ENCODE measurements at places on chromosomes 6 and 20. TPM values are rescaled to one million over a fixed set of nuclear protein-coding genes. Genes with fewer than 3 reads are reported as not detected.

- H3K36me3 ChIP-seq, result no peaks in the 10 kb centered on the region
- no peaks in the 10 kb centered on the region for H3K27me3 ChIP-seq
- no peak overlapping the region for H3K4me3 ChIP-seq
- no peak for DNase-seq
These were observed 93.3 kb upstream of the SULF2 start for GRCh38 chr20:47878601-47879027.

The RAD21L1 gene
- total RNA-seq, result not detected

The ADGRF4 gene
- total RNA-seq, result not detected

GRCh38 chr6:35468980-35469750 lies 964 bp downstream of the RPL10A start:
- H3K27me3 ChIP-seq, result no peaks in the 10 kb centered on the region
- H3K36me3 ChIP-seq, result peaks cover 34% of the 10 kb centered on the region

The TMEM170B gene
- 1.4 TPM for total RNA-seq

- DNase-seq, result no peak
- H3K4me3 ChIP-seq, result no peak overlapping the region
- peaks cover 34% of the 10 kb centered on the region for H3K4me1 ChIP-seq
- H3K27me3 ChIP-seq, result no peaks in the 10 kb centered on the region
These were observed 9.2 kb downstream of the PEDS1 start for GRCh38 chr20:50144362-50144761.

DNA sequence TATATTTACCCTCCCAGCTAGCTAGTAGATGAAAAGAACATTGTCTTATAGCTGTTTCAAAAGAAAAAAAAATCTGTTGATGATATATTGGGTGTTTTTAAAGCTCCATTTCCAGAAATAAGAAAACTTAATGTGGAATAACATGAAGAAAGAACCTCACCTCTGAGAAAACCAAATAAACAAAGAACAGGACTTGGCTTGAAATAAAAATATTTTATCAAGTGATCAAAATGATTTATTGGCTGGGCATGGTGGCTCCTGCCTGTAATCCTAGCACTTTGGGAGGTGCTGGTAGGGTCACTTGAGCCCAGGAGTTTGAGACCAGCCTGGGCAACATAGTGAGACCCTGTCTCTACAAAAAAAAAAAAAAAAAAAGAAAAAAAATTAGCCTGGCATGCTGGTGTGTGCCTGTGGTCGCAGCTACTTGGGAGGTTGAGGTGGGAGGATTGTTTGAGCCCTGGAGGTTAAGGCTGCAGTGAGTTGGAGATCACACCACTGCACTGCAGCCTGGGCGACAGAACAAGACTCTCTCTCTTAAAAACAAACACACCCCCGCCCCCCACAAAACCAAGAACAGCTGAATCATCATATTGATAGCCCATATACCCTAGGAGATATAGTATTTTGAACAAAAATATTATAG lies 7.9 kb downstream of the RNF24 start:
- H3K27me3 ChIP-seq, result no peaks in the 10 kb centered on the region
- no peak overlapping the region for H3K27ac ChIP-seq
- H3K4me1 ChIP-seq, result peaks cover 15% of the 10 kb centered on the region
- peaks cover 9% of the 10 kb centered on the region for H3K36me3 ChIP-seq

The LTV1 gene
- total RNA-seq, result 20.8 TPM

The OPN5 gene
- not detected for total RNA-seq

DNA sequence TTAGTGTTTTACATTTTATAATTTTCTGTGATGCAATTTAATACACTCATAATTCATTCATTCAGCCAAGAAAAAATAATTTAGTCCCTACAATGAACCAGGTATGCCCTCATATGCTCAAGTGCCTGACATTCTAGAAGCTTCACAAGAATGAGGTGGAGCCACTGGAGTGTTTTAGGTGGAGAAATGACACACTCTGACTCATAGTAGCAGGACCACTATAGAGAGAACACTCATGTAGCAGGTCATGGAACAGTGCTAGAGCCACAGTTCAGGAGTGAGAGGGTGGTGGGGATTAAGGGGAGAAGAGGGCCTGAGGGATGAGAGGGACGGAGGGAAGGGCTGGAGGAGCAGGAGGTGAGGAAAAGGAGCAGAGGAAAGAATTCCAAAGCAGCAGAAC lies 1.4 kb upstream of the HLA-G start:
- peaks cover 87% of the 10 kb centered on the region for H3K27me3 ChIP-seq
- no peak for DNase-seq
- H3K27ac ChIP-seq, result no peak overlapping the region

GRCh38 chr6:69878795-69879194 lies 12.4 kb downstream of the COL19A1 start:
- peaks cover 23% of the 10 kb centered on the region for H3K27me3 ChIP-seq
- DNase-seq, result no peak
- no peak overlapping the region for H3K27ac ChIP-seq
- H3K4me1 ChIP-seq, result no peaks in the 10 kb centered on the region
- H3K36me3 ChIP-seq, result no peaks in the 10 kb centered on the region

DNA sequence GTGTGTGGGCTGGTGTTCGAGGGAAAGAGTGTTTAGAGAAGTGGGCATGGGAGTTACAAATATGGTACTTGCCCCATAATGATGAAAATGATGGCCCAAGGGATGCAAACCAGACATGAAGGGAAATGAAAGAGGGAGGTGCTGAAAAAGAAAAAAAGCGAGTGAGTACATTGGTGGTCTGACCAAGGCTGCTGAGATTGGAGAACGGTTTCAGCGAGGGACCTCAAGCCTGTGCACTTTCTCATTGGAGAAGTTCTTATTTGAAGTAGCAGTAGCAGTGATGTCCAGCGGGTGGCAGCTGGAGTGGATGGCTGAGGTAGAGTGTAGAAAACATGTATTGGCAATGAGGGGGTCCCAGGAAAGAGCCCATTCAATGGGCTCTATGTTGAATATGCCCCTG lies 54.8 kb downstream of the TNFAIP3 start:
- H3K36me3 ChIP-seq, result peaks cover 3% of the 10 kb centered on the region
- no peak overlapping the region for H3K4me3 ChIP-seq
- no peaks in the 10 kb centered on the region for H3K27me3 ChIP-seq
- no peak overlapping the region for H3K27ac ChIP-seq

- H3K4me1 ChIP-seq, result no peaks in the 10 kb centered on the region
- peaks cover 10% of the 10 kb centered on the region for H3K27me3 ChIP-seq
- no peak overlapping the region for H3K27ac ChIP-seq
- H3K4me3 ChIP-seq, result no peak overlapping the region
- DNase-seq, result no peak
- no peaks in the 10 kb centered on the region for H3K36me3 ChIP-seq
These were observed 66.4 kb downstream of the PKHD1 start for GRCh38 chr6:52020945-52021570.

GRCh38 chr6:2663123-2663522 lies 87.6 kb downstream of the MYLK4 start:
- DNase-seq, result no peak
- no peaks in the 10 kb centered on the region for H3K36me3 ChIP-seq
- H3K27ac ChIP-seq, result no peak overlapping the region
- no peaks in the 10 kb centered on the region for H3K4me1 ChIP-seq
- peaks cover 5% of the 10 kb centered on the region for H3K27me3 ChIP-seq
- H3K4me3 ChIP-seq, result no peak overlapping the region
